GOT3 (cell line): ENCODE measurements at places on chromosomes 4 and X.

DNA sequence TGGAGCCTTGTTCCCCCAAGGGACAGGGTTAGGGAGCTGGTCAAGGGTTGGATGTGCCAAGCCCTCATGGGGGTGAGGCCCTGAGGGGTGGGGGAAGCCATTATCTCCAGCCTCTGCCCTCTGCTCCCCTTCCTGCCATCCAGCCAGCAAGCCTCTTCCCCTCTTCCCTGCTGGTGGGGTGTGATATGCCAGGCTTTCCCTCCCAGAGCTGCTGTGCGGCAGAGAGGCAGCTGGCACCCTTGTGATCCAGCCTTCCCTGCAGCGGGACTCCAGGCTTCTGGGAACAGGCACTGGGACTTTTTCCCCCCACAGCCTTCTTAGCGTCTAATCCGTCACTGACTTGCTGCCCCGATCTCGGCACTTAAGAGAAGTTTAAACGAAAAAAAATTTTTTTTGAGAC lies 6.3 kb downstream of the SSR4 start:
- DNase-seq = no peak

- DNase-seq = no peak
Observed at GRCh38 chrX:15664487-15665444, at the start of gene CLTRN. CLTRN (minus strand) TSS chrX:15664805; CDS start chrX:15664775, 30 bp downstream.

- DNase-seq = no peak
Observed at GRCh38 chr4:95516528-95517017, 32.2 kb downstream of the UNC5C start.

DNA sequence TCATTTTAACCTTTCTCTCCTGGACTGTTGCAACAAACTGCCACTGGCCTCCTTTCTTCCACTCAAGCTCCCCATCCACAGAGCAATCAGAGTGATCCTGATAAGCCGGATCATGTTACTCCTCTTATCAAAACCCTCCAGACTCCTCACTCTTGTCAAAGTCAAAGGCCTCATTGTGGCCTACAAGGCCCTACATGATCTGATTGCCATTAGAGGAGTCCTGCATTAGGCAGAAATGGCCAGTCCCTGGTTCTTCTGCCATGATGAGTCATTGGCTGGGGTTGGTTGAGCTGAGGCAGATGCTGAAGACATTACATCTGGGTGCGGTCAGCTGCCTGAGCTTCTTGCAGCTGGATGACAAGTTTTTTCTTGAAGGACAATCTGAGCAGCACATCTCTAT lies 32.7 kb upstream of the CASK start:
- no peak for DNase-seq

DNA sequence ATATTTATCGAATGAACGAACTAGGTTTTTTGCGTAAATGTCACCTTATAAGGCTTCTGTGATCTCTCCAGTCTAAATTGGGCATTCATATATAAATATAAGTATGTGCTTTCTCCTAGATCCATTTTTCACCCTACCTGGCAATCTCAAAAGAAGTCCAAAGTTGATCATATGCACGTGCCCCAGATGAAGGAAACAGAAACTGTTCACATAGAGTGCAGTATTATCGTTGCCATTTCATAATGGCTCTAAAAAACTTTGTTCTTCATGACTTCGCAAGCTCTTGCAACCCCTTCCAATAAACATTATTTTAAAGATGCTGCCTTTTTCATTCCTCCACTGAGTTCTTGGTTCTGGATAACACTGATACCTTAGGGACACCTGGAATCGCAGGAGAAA lies 708 bp downstream of the INTS12 start:
- no peak for DNase-seq

- no peak for DNase-seq
Observed at GRCh38 chr4:108449129-108449528, 171.2 kb upstream of the RPL34 start.

GRCh38 chr4:8188085-8188484 lies 11.0 kb upstream of the SH3TC1 start:
- DNase-seq = no peak

GRCh38 chrX:22325096-22325495 lies 52.4 kb downstream of the CBLL2 start:
- no peak for DNase-seq

GRCh38 chr4:110532901-110533589 lies 57.1 kb downstream of the ENPEP start:
- no peak for DNase-seq

DNA sequence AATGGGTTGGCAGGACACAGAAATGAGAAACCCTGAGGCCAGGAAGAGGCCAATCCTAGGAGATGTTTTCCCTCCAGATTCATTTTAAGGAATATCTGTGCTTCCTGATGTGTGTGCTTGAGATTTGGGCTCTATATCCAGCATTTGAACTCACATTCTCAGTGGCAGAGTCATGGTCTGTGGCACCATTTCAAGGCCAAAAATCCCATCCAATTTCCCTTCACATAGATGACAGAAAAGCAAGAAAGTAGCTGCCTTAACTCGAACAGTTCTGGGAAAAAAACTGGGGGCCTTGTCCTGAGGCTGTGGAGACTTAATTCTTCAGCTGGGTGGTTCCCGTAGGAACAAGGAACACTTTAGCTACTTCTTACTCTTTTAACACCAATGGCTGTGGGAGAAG lies 27.4 kb downstream of the TAF7L start:
- no peak for DNase-seq

GRCh38 chr4:139416073-139416673 lies 37.7 kb upstream of the RAB33B start:
- no peak for DNase-seq

DNA sequence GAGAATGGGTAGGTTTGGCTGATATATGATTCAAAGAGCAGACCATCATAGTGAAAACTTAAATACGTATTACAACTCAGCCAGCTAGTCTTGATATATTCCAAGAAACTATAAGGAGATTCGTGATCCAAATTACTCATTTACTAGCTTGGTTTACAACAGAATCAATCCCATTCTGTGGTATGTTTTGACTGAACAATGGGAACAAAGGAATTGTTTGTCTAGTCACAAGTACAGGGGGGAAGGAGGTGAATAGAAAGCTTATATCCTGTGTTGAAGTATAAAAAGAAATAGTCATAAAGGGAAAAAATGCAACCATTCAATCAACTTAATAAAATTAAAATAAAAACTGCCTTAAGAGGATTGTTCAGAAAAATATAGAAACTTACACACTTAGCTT lies 17.0 kb downstream of the C4orf54 start:
- DNase-seq = no peak

DNA sequence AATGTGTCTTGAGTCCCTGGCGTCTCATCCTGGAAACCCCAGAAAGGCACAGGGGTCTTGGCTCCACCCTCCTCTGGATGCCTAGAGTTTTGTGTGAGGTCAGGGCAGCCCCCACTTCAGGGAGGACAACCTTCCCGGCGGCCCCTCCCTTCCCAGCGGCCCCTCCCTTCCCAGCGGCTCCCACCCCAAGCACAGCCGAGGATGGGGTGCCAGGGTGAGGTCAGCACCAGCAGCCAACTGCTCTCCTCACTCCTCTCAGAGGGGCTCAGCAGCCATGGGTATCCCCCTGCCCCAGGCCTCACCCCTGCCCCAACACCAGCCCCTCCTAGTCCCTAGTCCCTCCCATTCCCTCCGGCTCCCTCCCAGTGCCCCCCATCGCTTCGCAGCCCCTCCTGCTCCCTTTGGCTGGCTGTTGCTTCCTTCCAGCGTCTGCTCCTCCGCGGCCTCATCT lies 17.4 kb downstream of the DGKQ start:
- DNase-seq = no peak
